ENCODE measurements at places on chromosomes 4 and X.

GRCh38 chr4:13849778-13850177, 222.3 kb upstream of the BOD1L1 start:
- DNase-seq = no peak

DNA sequence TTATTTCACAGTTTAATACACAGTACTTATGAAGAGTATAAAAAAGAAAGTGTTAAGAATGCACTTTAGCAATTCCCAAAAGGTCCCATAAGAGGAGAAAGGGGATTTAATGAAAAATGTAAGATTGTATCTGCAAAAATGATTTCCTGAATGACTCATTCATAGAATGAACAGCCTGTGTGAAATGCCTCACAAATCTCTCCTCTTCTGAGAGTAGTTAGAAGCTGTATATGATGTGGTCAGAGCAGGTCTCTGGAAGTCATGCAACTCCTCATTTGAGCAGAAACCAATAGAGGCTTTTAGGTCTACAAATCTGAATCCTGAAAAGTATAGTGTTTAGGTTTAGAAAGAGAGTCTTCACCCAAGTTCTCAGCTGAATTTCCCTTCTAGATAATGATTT, 381.3 kb upstream of the INTU start:
- no peak for DNase-seq

GRCh38 chr4:134278675-134279074, 77.1 kb upstream of the PABPC4L start:
- DNase-seq = no peak

DNA sequence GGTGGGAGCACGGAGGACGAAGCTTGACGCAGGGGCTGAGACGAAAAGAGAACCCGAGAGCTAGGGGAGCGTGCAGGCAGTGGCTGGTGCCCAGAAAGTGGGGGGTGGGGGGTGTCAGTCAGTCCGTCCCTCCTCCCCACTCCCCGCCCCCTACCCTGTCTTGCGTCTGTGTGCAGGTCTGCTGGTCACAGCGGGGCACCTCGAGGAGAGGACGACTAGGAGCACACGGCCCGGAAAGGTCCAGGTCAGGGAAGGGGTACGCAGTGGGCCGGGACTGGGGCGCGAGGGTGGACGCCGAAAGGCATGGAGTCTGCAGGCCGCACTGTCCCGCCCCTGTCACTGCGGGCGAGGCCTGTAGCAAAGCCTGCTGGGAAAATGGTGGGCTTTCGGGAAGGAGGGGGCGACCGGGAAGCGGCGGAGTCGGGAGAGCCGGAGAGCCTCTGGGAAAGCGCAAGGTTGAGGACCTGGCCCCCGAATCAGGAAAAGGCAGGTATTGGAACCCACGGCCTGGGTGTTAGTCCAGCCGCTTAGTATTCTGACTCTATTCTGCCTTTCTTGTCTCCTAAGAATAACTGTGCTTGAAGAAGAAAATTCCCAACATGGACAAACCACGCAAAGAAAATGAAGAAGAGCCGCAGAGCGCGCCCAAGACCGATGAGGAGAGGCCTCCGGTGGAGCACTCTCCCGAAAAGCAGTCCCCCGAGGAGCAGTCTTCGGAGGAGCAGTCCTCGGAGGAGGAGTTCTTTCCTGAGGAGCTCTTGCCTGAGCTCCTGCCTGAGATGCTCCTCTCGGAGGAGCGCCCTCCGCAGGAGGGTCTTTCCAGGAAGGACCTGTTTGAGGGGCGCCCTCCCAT, 769 bp downstream of the TCEAL1 start:
- peak; percentile 77 for DNase-seq

Data from NCI-H1417 (cell line).